Gastroesophageal sphincter (tissue), 4 donors: ENCODE measurements at places on chromosomes 1 and 21.

GRCh38 chr21:37582590-37582989 lies 216.0 kb downstream of the DYRK1A start:
- ATAC-seq: peak; percentile 25

DNA sequence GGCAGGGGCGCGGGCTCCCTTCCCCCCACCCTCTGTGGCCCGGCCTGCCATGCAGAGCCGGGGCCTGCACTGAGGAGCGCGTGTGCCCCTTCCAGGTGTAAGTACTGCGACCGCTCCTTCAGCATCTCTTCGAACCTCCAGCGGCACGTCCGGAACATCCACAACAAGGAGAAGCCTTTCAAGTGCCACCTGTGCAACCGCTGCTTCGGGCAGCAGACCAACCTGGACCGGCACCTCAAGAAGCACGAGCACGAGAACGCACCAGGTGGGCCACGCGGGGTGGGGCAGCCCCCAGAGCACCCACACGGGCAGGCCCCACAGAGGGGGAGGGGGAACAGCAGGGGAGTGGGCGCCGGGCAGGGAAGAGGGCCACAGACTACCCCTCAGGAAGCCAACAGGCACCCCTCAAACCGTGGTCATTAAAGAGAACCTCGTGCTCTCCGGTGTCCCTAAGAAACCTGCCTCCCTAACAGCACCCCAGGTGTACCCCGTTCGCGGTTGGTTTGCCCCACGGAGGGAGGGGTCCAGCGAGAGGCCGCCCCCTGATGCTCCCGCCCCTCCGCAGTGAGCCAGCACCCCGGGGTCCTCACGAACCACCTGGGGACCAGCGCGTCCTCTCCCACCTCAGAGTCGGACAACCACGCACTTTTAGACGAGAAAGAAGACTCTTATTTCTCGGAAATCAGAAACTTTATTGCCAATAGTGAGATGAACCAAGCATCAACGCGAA lies 28.8 kb upstream of the ARHGEF16 start:
- ATAC-seq: no peak

DNA sequence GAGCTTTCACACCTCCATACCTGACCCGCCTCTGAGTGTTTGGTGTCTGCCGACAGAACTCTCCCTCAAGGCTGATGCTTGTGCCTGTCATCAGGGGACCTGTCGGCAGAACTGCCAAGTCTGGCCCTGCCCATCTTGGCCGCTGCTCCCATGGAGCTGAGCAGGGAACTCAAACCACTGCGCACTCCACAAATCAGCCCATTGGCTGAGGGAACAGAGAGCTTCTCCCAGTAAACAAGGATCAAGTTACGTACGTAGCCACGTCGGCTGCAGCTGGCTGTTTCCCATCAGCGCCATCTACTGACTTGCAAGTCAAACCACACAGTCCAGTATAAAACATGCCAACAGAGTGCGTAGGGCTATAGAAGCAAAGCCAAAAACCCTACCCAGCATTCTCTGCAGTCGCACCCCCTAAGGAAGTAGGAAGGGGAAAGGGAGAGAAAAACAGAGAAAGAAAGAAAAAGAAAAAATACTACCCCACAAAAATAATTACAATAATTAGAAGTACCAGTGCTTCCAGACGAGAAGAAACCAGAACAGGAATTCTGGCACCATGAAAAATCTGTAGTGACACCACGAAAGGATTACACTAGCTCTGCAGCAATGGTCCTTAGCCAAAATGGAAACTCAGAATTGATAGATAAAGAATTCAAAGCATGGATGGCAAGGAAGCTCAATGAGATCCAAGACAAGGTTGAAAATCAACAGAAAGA lies 13.1 kb downstream of the KRTAP13-1 start:
- ATAC-seq: no peak

DNA sequence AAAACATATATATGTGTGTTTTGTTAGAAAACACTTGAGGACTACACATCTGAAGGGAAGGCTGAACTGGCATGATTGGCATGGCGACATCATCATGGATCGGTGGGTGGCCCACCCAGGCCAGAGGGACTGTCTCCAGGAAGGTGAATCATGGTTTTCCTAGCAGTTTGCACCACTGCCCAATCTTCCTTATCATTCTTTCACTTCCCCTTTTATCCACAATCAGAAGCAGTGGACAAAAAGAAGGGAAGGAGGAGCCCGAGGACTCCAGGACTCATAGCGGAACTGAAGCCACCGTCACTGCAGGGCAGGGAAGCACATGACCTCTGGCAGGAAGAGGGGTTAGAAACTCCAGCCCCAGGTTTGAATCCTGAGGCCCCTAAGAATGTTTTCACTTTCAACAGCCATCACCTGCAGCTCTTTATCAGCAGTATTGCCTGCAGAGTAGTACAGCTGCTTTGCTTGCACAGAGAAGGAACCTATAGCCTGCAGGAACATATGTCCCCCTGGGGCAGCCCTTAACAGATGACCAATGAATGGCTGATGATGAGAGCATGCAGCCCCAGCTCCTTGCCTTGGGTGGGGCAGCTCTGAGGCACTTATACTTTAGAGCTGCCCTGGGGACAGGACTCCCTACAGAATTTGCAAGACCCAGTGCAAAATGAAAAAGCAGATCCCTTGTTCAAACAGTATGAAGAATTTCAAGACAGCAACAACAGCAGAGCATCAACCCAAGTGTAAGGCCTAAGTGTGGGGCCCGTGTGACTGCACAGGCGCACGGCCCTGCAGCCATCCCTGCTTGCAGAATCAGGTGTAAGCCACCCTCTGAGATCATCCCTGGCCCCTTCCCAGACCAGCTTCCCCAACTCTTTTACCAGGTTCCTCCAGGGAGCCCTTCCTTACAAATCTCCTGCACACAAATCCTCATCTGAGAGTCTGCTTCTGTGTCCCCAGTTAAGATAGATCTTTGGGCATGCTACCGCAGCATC lies 241.8 kb upstream of the IRF2BP2 start:
- ATAC-seq: peak; percentile 19
